HS-5 (cell line): ENCODE measurements at places on chromosomes 2 and 18.
A peak's percentile ranks its signal among the peaks of the same experiment; 100 is the strongest.

- DNase-seq = peak; percentile 13
Observed at GRCh38 chr2:20781656-20782265, 41.1 kb downstream of the LDAH start.

DNA sequence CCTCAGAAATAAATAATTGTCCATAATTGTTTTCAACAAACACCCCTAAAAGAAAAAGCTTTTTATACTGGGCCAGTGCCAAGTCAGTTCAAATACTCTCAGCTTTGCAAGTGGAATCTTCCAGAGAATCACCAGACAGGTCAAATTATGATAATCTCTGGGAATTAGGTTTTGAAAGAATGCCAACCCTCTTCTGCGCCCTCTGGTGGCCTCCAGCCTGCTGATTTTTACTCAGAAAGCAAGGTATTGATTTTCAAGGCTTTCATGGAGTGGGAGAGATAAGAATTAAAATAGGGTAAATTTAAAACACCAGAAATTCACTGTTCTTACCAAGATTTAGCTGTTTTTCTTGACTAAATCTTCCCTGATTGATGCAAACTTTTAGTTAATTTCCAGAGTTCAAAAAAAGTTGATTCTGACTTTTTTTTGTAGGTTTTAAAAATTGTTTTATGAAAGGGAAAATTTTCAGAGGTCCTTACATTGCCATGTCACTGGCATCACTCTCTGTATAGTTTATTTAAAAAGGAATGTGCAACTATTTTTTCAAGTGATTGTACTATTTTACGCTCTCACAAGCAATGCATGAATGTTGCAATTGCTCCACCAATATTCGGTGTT lies 282.9 kb upstream of the TNP1 start:
- peak; percentile 14 for DNase-seq

GRCh38 chr2:120734930-120735651 lies 577 bp upstream of the GLI2 start:
- no peak for DNase-seq

GRCh38 chr2:134823431-134823830 lies 15.0 kb upstream of the ACMSD start:
- DNase-seq = no peak

DNA sequence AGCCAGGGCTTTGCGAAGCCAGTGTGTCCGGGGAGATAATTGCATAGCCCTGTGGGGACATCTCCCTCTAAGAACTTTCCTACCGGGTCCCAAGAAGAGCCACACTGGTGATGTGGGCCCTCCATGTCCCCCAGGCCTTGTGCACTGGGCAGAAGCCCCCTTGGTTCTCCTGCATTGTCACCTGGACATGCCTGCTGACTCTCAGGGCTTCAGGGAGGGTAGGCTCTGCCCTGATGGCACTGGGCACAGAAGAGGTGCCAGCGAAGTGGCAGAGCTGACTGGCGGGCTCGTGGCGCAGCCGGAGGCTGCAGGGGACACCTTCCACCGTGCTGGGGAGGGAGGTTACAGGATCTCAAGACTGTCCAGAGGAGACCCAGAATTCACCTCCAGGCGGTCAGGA lies 28.3 kb downstream of the GLI2 start:
- no peak for DNase-seq

DNA sequence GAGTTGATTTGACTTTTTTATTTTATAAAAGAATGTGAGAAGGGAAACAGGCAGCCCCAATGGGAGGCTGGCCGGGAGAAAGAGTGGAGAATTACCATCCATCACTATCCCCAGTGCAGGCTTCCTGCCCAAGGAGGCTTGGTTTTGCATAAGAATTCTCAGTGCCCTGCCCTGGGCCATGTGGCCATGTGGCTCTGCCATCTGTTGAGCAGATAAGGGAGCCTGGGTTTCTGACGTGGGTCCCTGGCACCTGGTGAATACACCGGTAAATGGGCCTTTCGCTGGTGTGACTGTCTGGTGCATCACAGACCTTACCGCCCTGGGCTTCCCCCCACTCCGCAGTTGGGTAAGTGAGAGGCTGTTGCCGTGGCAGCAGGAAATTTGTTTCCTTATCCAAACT lies 54.5 kb upstream of the TMEM163 start:
- no peak for DNase-seq

- no peak for DNase-seq
Observed at GRCh38 chr2:20623241-20623640, 27.7 kb downstream of the HS1BP3 start.

DNA sequence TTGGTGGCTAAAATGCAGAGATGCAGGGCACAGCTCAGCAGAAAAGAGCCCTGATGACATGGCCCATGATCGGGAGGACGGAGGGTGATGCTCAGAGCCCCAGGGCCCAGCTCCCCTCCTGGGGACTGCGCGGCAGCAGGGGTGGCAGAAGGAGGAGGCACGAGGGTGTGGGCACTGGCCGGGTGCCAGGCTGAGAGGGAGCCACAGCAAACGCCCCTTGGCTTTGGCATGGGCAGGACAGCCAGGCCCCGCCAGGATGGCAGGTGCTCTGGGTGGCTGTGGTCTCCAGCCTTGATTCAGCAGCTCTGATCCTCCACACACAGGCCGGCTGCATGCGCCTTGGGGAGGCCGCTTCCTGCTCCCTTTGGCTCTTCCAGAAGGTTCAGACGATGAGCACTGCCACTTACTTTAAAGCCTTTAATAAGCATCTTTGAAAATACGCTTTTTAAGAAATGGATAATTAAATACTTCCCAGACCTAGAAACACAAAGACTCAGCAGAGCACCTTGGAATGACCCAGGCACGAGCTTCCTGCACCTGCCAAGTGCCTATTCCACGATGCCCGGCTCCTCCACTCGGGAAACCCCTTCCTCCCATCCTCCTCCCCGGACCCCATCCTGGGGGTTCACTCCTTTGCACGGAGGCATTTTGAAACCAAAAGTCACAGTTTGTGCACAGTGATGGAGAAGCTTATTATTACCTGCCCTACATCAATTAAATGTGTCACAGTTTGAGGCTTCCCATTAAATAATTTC lies 78.5 kb upstream of the SNTG2 start:
- DNase-seq = no peak

DNA sequence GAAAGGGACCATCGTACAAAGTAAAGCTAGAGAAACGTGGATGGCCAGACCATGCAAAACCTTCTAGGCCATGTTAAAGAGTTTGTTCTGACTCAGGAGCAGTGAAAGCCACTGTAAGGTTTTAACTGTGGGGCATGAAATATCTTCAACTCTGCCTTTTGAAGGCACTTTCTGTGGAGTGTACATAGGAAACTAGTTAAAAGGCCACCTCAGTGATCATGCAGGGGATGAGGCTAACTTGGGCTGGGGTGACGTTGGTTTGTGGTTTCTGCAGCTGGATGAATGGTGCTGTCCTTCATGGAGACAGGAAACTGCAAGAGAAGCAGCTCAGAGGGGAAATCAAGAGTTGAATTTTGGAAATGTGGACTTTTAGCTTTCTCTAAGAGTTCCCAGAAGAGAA lies 190.7 kb downstream of the CDCA7 start:
- no peak for DNase-seq

DNA sequence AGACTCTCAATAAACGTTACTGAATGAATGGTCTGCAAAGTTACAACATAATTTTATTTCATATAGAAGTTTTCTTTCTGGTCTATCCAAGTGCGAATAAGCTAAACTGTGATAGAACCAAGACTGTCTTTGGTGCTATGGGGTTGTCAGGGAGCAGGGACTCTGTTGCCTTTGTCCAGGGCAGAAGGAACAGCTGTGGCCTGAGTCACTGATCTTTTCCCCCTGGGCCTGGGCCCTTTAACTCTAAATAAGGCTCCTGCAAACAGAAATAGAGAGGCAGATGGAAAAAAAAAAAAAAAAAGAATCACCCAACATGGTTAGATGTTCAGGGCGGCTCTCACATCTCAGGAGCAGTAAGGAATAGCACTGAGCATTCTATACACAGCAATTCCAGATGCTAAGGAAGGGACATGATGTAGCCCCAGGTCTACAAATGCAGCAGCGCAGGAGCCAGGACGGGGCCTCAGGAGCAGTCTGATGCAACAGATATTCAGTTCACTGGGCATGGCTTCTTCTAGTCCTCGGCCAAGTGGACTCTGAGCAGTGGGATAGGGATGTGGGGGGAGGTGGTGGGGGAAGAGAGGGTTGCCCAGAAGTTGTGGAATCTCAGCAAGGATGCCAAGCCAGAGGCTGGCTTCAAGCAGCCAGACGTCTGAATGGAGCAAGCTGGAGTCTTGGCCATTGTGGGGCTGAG lies 247.1 kb upstream of the SIX2 start:
- DNase-seq = no peak

- DNase-seq = no peak
Observed at GRCh38 chr18:79944126-79944731, 7.2 kb downstream of the SLC66A2 start.
